ENCODE measurements at places on chromosomes 7 and 10.

GRCh38 chr10:10869592-10869991 lies 148.1 kb upstream of the CELF2 start:
- DNase-seq = no peak

DNA sequence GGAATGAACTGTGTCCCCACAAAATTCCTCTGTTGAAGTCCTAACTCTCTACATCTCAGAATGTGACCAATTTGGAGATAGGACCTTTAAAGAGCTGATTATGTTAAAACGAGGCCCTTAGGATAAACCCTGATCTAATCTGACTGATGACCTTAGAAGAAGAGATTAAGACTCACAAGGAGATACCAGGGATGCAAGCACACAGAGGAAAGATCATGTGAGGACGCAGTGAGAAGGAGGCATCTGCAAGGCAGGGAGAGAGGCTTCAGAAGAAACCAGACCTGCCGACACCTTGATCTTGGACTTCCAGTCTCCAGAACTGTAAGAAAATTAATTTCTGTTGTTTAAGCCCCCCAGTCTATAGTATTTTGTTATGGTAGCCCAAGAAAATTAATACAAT lies 94.9 kb upstream of the ZNF800 start:
- no peak for DNase-seq

DNA sequence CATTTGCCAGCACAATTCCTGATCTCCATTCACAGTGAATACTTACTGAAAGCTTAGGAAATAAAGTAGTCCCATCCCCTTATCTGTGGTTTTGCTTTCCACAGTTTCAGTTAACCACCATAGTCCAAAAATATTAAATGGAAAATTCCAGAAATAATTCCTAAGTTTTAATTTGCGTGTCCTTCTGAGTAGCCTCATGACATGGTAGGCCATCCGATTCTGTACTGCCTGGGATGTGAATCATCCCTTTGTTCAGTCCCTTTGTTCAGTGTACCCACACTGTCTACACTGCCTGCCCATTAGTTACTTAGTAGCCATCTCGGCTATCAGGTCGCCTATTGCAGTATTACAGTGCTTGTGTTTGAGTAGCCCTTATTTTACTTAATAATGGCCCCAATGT lies 14.2 kb downstream of the RAB11FIP2 start:
- DNase-seq = no peak

- no peak for DNase-seq
These were observed 641.7 kb upstream of the FZD8 start for GRCh38 chr10:36283827-36284226.
